ENCODE measurements at places on chromosomes 16 and 17.

GRCh38 chr17:81609541-81610311 lies 27.2 kb downstream of the NPLOC4 start:
- DNase-seq: no peak

DNA sequence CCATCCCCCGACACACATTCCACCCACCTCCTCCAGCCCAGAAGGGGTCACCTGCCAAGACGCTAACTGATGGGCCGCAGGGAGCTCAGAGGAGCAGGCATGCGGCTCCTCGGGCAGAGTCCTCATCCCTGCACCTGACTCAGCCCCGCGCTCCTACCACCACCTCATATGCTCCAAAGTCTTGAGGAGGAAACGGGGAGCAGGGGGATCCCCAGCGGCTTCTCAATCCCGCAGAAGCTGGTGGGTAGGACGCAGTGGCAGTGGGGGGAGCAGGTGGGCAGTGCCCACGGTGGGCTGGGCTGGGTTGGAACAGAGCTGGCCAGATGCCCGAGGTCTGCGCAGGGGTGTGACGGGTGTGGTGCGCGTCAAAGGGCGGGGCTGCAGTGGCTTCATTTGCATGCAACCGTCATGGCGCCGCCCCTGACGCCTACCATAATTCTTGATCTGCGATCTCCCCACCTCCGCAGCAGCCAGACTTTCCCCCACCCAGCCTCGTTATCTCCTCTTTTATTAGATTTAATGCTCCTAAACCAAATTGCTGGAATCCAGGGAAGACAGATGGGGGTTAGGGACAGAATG lies 39.0 kb upstream of the EMP2 start:
- peak; percentile 76 for DNase-seq

- DNase-seq: no peak
Observed at GRCh38 chr16:57809276-57810196, 7.2 kb upstream of the KIFC3 start.

- no peak for DNase-seq
Observed at GRCh38 chr17:15238057-15238456, 27.1 kb downstream of the PMP22 start.

GRCh38 chr16:68737046-68737729 lies at the start of gene CDH1:
TSS of gene CDH1 (plus strand) at chr16:68737292. CDS start at chr16:68737416, 124 bp downstream.
- DNase-seq: peak; percentile 99

GRCh38 chr16:51464996-51465395 lies 313.9 kb upstream of the SALL1 start:
- DNase-seq: no peak

- no peak for DNase-seq
Observed at GRCh38 chr17:8210761-8211458, 535 bp upstream of the AURKB start.

DNA sequence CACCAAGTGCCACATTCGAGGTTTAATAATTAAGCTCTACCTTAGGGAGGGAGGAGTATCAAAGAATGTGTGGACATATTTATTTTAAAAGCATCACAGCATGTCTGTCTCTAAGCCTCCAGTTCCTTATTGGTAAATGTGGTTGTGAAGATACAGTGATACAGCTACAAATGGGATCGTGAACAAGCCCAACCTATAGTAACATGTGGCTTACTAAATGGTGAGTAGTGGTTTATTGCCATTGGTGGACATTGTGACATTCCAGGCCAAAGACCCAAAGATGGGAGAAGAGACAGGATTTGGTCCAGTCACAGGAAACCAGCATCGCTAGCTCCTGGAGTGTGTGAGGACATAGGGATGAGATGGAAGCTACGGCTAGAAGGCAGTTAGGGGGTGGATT lies 51.2 kb downstream of the IQCK start:
- no peak for DNase-seq

DNA sequence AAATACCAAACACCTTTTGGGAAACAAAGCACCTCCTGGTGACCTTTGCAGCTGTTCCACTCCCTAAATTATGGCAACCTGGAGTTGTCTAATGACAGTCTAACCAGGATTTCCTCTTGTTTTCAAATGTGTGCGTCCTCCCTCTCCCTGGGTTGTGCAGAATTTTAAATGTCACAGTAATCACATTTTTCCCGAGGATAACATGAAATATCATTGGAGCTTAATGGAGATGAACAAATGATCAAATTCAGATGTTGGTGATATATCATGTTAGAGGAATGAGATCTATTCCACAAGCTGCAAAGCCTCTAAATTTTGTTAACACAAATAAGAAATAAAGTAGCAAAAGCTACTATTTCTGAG lies 86.9 kb upstream of the HLF start:
- no peak for DNase-seq

DNA sequence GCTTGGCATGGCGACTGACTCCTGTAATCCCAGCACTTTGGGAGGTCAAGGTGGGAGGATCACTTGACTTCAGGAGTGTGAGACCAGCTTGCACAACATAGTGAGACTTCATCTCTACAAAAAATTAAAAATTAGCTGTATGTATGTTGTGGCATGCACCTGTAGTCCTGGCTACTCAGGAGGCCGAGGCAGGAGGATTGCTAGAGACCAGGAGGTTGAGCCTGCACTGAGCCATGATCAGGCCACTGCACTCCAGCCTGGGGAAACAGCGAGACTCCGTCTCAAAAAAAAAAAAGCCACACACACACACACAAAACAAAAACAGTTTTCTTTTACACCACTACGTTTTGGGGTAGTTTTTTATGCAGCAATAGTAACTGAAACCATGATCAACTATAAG lies 89.0 kb upstream of the DHX40 start:
- no peak for DNase-seq

- no peak for DNase-seq
Observed at GRCh38 chr17:67441052-67441895, 64.2 kb downstream of the PITPNC1 start.

GRCh38 chr17:65598746-65599145 lies 37.3 kb upstream of the AXIN2 start:
- no peak for DNase-seq

DNA sequence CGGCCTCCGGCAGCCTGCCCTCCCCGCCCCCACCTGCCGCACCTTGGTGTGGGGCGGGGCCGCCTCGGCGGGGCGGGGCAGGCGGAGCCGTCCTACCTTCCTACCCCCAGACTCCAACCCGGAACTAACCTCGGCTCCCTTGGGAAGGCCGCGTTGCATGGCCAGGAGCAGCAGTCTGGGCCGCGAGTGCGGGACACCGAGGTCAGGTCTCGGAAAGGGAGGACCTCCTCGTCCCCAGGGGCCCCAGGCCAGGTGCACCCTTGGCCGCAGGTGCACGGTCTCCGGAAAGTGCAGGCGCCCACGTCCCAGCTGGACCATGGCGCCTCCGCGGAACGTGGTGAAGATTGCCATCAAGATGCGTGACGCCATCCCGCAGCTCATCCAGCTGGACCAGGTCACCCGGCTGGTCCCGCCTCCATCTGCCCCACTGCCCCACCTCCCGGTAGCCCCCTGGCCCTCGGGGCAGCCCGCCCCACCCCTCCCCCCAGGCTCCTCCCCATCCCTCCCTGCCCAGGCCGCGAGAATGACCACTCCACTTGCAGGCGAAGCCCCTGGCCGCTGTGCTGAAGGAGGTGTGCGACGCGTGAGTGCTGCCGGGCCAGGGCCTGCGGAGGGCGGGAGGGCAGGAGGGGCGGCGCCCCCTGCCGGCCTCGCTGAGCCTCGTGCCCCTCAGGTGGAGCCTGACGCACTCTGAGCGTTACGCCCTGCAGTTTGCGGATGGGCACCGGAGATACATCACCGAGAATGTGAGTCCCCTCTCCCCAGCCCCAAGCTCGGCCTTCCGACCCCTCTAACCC lies at the start of gene ELMO3:
Gene ELMO3, plus strand, starts transcription at position 121 of the 797 bp plus-strand sequence. Its CDS starts 196 bp downstream, at position 317.
- DNase-seq: peak; percentile 89

DNA sequence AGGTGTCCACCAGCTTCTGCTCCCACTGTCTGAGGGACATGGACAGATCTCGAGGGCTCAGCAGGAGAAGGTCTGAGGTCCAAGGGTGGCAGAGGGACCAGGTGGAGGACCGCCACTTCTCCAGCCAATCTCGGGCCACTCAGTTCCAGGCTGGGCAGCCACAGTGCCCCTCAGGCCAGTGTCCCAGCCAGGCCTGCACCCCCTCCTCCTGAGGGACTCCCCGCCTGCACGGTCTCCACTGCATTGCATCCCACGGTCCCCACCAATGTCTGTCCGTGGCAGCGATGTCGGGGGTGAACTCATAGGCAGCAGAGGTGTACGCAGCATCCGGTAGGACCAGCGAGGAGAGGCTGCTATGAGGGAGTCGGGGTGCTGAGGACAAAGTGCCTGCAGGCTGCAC lies 64.2 kb upstream of the DOC2B start:
- DNase-seq: no peak

- no peak for DNase-seq
Observed at GRCh38 chr17:2814481-2815341, 18.5 kb downstream of the RAP1GAP2 start.

GRCh38 chr17:37710344-37710886 lies 34.4 kb downstream of the HNF1B start:
- peak; percentile 100 for DNase-seq

DNA sequence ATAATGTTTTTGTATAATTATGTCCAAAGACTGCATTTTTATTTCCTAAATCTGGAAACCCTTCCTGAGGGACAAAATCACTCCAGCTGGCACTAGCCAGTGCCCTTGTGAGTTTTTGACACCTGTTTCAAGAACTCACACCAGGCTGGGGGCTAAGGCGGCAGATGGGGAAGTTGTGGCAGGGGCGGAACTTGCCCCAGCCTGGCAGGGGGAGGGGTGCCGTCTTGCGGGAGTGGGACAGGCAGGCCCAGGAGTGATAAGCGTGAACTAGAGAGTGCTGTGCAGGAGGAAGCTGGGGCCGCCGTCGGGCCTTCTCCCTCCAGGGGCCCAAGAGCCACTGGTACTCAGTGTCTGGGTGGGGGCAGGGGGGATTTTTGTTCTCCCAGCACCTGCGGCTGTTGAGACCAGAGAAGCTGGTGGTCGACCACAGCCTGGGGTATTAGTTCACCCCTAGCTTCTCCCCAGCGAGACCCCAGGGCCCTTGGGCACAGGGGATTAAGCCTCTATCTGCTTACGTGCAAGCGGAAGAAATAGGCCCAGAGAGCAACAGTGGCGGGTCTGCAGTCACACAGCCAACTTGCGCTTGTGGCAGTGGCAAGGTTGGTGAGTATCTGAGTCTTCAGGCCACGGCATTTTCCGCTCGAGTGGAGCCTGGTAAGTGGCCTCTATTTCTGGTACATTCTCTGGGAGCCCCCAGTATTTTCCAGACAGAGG lies 40.2 kb upstream of the PLCG2 start:
- DNase-seq: no peak

- DNase-seq: no peak
Observed at GRCh38 chr16:70760221-70760620, 40.7 kb downstream of the VAC14 start.

GRCh38 chr16:26840691-26841090 lies 226.0 kb upstream of the C16orf82 start:
- DNase-seq: no peak

GRCh38 chr17:80885947-80886582 lies 105.6 kb upstream of the CHMP6 start:
- no peak for DNase-seq

DNA sequence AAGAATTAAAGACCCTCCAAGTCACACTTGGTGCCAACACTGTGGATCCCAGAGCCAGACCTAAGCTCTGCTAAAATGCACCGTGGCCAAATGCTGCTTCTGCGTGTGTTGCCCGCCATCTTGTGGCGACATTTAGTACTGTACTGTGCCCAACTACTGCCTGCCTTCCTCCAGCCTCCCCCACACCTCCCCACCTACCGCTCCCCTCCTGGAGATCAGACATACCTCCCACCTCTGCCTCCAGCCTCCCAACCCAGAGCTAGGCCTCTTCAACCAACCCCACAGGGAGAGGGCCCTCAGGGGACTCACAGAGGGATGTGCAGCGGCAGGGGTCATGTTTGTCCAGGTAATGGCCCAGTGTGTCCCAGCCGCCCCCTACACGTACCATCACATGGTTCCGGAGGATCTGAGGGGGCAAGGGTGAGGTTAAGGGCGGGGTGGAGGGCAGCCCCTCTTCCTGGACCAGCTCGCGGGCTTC lies 5.5 kb downstream of the GAS2L2 start:
- DNase-seq: peak; percentile 80

DNA sequence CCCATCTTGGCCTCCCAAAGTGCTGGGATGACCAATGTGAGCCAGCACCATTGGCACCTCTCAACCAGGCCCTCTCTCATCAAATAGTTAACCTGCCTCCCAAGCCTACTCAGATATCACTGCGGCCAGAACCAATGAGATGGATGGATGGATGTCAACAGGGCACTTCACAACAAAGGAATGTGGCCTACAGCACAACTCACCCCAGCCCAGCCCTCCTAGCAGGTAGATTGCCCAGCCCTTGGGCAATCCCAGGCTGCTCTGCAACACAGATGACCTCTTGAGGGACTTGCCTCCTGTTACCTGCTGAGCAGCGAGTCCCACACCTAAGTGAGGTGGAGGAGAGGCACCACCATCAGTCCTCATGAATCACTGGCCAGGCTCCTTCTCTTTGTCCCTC lies 22.6 kb upstream of the KIFC3 start:
- DNase-seq: peak; percentile 56

DNA sequence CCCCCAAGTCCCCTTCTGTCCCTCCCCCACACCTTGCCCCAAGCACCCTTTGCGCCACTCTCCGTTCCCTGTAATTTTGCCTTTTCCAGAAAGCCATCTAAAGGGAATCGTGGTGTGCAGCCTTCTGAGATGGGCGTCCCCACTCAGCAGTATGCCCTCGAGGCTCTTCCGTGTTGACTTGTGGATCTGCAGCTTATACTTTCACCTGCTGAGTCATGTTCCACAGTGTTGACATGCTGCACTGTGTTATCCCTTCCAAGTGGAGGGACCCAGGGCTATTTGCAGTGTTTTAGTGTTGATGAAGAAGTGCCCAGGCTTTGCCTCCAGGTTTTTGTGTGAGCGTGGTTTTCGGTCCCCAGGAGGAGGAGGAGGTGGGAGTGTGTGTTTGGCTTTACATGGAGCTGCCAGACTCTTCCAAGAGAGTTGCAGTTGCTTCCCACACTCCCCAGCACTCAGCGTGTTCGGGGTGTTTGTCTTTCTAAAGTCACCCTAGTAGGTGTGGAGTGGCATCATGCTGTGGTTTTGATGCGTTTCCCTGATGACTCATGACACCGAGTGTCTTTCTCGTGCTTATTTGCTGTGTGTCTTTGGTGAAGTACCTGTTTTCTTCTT lies 32.1 kb upstream of the JPT2 start:
- no peak for DNase-seq

- DNase-seq: no peak
Observed at GRCh38 chr16:19613834-19614233, 58.3 kb downstream of the VPS35L start.

DNA sequence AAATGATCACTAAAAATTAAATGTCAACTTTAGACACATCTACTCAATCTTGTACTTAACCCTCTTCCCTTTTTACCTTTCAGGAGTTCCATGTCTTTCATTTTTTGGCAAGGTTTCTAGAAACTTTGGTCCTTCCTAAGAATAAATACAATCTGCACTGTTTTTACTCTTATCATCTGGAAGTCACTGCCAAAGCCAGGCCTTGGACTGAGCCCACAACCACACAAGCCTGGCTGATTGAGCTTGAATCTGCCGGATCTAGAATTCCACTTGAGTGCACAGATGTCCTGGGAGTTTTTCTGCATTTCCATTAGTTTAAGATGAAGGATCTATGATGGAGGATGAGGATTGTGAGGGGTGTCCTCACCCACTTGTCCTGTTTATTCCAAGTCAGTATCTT lies 126.1 kb downstream of the VPS53 start:
- DNase-seq: no peak

All from Calu3 (cell line).